ENCODE measurements at places on chromosomes 3 and 15.

GRCh38 chr3:39327053-39327745, 2.3 kb upstream of the CCR8 start:
- DNase-seq, result no peak

GRCh38 chr15:86066174-86066834, 13.4 kb upstream of the AGBL1 start:
- DNase-seq, result no peak

DNA sequence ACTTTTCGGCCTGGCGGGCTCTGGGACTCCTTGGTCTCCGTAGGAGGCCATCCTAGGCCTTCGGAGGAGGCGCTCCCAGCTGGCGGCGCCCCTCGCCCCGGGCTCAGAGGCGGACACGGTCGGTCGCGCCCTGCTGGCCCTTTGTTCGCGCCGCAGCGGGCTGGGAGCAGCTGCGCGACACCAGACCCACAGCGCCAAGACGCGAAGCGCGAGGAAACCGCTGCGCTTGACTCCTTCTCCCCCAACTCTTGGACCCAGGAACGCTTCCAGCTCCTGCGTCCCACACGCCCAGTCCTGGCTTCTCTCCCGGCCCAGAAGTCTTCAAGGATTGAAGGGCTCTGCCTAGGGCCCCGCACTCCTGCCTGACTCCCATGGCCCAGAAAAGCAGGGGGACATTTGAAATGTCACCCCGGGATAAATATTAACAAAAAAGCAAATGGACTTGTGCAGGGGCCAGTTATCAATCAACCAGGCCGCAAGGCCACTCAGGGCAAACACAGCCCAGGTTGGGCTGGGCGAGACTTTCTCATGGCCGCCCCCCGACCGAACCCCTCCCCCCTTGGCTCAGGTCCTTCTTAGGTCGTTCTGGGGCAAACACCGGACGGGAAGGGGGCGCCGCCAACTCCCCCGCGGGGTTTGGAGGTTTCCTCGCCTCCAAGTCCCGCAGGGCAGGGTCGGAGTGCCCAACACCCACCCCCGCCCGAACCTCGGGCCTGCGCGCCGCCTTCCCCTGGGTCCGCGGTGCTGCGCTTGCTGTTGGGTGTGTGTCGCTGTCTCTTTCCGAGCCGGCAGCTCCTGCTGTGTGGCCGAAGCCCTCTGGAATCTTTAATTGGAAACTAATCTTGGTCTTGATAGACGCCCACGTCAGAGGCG, 5.1 kb downstream of the ONECUT1 start:
- no peak for DNase-seq

- no peak for DNase-seq
These were observed 133.5 kb downstream of the SNRPN start for GRCh38 chr15:25088261-25088790.

DNA sequence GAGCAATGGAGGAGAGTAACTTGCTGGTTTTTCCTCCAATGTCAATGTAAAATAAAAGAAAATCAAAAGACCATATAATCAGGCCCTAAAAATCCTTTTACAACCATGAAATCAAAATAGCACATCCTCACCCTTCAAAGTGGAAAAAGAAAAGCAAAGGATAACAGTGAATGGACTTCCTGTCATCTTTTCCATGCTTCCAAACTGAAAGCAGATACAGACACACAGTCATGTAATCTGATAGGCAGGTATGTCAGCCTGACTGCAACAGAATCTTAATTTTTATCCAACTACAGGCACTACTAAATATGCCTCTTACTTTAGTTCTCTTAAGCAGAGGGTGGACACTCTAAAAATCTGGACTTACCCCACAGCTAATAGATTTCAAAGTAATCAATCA, 27.8 kb upstream of the IGDCC4 start:
- DNase-seq, result no peak

- DNase-seq, result no peak
These were observed 145.1 kb upstream of the PLSCR5 start for GRCh38 chr3:146750196-146750595.

- DNase-seq, result no peak
These were observed 162.7 kb downstream of the LPP start for GRCh38 chr3:188316723-188317070.

DNA sequence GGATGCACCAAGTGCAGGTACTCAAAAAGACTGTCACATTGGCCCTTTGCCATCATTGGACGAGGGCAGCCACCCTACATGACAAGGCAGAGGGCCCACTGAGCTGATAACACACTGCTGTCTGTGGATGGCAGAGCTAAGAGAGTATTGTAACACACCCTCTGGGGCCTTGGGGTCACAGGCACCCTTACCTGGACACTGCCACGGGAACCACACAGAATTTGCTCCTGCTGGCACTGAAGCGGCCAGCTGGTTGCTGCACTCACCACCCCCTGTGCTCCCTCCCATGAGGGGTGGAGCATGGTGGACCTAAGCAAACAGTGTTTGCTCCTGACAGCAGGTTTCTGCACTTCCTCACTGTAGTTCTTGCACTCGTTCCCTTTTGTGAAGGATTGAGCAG, 208.2 kb upstream of the SGO1 start:
- no peak for DNase-seq

- no peak for DNase-seq
These were observed 17.9 kb downstream of the NR2F2 start for GRCh38 chr15:96348112-96349027.

GRCh38 chr3:46931631-46932331, 44.8 kb downstream of the CCDC12 start:
- no peak for DNase-seq

- DNase-seq, result no peak
These were observed 354.2 kb upstream of the BCHE start for GRCh38 chr3:166191411-166191810.

DNA sequence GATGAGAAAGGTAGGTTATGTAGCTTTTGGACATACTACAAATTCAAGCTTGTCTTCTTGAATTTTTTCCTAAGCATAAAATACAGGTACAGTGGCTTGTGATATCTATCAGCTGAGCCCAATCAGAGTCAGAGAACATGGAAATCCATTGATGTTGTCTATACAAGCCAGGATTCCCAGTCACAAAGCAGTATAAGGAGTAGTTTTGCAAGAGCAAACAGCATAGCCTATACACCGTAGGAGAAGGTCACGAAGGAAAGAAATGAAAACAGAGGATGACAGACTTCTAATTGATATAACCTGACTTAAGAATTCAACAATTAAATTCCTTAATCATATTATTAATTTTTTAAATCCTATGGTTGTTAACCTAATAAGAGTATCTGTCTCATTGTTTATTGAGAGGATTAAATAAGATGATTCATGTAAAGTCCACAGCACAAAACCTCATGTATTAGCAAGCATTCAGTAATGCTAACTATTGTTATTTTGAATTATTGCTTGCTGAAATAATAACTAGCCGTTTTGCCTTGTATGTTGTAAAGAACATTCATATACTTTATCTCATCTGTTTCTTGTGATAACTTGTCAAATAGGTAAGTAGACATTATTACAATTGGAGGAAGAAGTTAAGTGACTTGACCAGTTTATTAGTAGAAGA, 276.6 kb upstream of the ZPLD1 start:
- no peak for DNase-seq

- DNase-seq, result no peak
These were observed 90.5 kb upstream of the HERC1 start for GRCh38 chr15:63923993-63924950.

DNA sequence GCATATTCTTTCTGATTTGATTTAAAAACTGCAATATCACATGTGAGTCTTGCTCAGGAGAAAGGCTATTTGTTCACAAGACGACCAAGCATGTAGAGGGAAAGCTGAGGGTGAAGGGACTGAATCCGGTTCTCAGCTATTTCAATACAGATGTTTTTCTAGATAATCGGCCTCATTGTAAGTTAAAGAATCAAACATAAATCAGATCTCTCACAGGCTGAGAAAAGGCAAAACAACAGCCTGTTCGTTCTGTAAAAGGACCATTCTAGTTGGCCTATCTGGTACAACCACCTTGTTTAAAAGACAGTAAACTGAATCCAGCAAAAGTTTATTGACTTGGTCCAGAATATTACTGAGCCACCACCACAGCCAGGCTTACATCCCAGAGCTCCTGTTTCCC, 1045.7 kb upstream of the CFAP20DC start:
- no peak for DNase-seq

DNA sequence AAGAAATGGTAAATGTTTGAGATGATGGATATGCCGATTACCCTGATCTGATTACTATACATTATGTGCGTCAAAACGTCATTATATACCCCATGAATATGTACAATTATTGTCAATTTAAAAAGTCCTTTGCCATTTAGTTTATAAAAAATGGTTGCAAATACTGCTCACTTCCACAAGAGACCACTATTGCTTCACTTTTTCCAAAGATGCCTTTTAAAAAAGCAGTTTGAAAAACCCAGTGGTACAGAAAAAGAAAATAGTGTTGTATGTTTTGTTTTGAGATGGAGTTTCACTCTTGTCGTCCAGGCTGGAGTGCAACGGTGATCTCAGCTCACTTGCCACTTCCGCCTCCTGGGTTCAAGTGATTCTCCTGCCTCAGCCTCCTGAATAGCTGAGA, 39.3 kb downstream of the EDEM1 start:
- no peak for DNase-seq

DNA sequence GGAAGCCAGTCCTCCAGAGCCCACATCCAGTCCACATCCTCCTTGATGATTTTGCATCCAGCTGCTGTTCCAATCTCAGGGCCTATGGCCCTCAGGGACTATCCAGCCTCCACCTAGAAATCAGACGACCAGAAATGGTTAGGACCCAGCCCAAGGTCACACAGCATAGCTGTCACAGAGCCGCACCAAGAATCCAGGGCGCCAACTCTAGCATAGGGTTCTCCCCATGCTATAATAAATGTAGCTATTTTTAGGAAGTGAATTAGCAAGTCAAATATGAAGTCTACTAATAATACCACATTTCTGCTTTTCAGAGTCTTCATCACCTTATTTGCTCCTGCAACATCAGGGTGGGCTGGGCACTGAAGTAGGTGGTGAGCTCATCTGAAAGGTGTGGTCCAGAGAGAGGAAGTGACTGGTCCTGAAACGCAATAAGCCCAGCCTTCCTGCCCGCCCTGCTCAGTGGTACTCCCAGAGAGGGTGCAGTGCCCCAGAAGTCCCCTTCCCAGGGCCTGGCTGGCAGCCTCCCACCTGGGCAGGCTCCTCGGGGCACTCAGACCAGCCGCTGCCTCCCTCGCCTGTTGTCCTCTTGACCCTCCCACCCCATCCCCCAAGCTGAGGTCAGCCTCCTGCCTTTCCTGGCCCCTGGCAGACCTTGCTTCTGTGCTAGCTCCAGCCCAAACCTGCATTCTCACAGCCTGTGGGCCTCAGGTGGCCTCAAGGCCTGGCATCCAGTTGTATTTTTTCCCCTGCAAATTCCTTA, 17.6 kb upstream of the CYP11A1 start:
- DNase-seq, result no peak

GRCh38 chr15:35921046-35921445, 375.1 kb upstream of the DPH6 start:
- no peak for DNase-seq

- DNase-seq, result no peak
These were observed at the start of gene IGF2BP2 for GRCh38 chr3:185825006-185825638. Gene IGF2BP2 (minus strand): TSS chr3:185825042. CDS start chr3:185824960, 82 bp downstream.

DNA sequence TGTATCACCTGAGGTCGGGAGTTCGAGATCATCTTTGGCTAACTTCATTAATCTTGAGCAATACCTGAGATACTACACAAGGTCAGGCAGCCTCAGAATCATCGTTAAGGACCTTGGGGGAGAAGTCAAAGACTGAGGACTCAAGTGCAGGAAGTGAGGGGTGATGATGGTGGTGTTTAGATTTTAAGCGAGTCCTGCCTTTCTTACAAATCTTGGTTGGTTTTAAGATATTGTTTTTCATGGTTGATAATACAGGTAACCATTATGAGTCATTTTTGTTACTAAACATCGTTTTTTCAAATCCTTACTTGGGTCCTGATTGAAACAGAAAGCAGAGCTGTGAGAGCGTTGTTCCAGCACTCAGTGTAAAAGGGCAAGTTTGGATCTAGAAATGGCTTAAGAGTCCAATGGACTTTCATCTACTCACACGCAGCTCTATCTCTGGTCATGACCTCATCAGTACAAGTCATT, 4.1 kb downstream of the RASGRP1 start:
- DNase-seq, result no peak

DNA sequence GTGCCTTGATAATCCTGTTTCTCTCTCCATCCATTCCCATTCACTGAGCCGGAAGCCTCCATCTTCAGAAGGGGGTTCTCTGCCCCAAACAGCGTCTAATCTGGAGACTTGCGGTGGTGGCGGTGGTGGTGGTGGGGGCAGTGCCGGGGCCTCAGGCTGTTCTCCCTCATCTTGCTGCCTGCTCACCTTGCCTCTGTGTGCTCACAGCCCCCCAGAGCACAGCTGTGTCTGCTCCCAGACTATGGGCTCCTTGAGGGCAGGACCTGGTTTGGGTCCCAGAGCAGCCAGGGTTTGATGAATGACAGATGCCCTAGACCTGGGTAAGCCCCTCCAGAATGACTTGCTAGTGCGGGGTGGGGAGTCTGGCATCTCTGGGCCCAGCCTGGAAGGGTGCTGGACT, 430 bp upstream of the PSTPIP1 start:
- DNase-seq, result no peak

GRCh38 chr3:59771768-59772181, 722.0 kb upstream of the CFAP20DC start:
- DNase-seq, result no peak

DNA sequence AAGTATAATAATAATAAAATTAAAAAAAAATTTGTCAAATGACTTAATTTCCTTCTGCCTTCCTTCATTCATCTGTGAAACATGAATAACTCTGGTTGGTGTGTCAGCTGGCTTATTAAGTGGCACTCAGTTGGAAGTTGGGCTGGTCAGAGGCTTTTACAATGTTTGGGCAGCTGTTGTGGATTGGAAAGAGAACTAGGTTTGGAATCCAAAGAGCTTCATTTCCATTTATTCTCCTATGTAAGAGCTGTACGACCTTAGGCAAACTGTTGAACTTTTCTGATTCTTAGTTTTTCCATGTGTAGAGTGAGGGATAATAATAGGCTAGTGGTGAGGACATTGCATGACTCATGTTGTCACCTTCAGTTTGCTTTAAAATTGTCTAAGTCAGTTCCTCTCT, 606.7 kb downstream of the PDCD6IP start:
- DNase-seq, result no peak

GRCh38 chr3:167743799-167744198, 8.3 kb downstream of the SERPINI1 start:
- DNase-seq, result no peak

DNA sequence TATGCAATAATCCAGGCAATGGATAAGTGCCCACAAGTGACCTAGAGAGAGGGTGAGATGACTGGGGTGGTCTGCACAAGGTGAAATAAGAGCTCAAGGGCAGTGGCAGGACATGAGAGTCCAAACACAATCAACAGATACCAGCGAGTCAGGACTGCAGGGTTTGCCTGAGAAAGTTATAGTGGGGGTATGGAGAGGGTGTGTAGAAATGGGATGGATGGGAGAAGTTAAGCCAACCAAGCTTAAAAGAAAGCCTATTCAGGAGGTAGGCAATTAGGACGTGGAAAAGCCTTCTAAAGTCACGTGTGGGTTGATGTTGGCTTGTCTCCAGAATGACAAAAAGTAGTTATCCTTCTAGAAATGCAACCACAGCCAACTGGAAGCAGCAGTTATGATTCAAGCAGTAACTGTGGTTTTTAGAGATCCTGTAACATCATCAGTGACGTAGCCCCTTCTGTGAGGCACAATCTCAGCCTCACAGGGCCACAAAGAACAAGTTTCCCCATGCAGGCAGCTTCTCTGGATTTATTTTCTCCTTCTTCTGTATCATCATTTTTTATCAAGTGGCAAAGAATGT, 56.1 kb downstream of the FAM174B start:
- DNase-seq, result no peak

- no peak for DNase-seq
These were observed 12.7 kb upstream of the CLDN16 start for GRCh38 chr3:190375246-190375645.

Measured in stimulated activated CD8-positive, alpha-beta memory T cell treated with anti-CD3 and anti-CD28 coated beads, Interleukin-7, amount 100 ng/mL, for 1 hour (primary cell).